Mesothelial cell of epicardium (in vitro differentiated cells): ENCODE measurements at places on chromosomes 12 and 14.

DNA sequence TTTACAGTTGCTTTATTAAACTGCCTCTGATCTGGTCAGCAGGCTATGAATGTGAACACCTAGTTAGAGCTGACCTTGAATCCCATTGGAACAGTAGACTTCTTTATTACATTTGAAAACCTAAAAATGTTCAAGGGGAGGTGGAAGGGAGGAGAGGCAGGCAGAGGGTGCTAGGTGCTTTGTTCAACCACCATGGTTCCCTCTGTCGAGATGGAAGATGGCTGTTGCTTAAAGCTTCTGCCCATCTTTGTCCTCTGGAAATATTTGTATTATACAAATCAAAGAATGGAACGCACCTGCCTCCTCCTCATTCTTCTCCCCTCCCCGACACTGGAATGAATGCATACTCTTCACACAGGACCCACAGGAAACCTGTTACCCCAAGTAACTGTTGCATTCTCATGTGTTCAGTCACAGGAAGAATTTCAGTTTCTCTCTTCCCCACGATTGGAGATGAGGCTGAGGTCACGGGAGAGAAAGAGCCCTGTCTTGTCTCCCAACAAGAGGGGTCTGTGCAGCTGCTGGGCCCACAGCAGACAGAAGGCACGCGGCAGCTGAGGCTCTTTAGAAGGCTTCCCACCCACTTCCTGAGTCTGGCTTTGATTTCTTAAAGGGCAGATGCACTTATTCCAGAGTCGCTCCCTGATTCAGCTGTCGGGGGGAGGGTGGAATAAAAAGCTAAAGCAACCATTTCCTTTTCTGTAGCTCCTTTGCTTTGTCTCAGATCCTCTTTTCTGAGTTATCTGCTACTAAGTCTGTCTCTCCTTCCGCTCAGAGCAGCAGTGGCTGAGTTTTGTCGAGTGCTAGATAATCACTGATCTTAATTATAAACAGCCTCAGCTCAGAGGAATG is 217.9 kb upstream of the BTG1 start:
- peaks cover 23% of the 10 kb centered on the region for H3K4me1 ChIP-seq
- H3K4me3 ChIP-seq: no peak overlapping the region
- peak overlapping the region; percentile 26 for H3K27ac ChIP-seq
- H3K36me3 ChIP-seq: no peaks in the 10 kb centered on the region

- DNase-seq: no peak
- H3K27ac ChIP-seq: no peak overlapping the region
- no peaks in the 10 kb centered on the region for H3K4me1 ChIP-seq
- H3K27me3 ChIP-seq: no peaks in the 10 kb centered on the region
- H3K36me3 ChIP-seq: no peaks in the 10 kb centered on the region
- no peak overlapping the region for H3K4me3 ChIP-seq
Observed at GRCh38 chr14:39841088-39841487, 408.9 kb upstream of the FBXO33 start.

GRCh38 chr12:117680312-117680711 is 288.5 kb downstream of the KSR2 start:
- H3K4me1 ChIP-seq: peaks cover 8% of the 10 kb centered on the region
- H3K27ac ChIP-seq: no peak overlapping the region
- DNase-seq: no peak

DNA sequence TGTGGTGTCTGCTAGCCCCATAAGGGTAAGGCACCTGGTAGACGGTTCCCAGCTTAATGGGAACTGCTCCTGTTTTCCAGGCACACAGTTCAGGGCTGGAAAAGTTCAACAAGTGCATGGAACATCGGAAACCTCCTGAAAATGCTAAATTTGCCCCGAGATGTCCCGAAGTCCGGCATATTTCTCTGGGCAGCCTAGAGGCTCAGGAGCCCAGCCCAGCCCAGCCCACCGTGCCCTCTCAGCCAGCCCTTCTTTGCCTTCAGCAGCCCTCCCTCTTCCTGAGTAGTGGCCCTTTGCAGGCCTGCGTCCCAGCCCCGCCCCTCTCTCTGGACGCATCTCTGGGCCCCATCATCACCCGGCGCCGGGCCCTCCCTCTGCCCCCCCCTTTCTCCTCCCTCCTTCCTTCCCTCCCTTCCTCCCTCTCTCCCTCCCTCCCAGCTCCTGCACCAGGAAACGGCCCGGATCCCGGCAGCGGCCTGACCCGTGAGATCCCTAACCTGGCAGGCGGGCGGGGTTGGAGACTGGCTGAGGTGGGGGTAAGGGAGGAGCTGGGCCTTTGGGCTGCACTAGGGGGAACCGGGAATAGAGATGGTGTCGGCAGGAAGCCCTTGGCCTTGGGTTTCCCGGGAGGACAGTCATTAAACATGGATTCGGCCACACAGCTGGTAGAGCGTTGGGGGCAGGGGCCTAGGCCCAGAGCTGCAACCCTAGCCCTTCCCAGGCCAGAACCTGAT is at the start of gene BCL2L2:
Gene BCL2L2 (plus strand): TSS at position 422 of the 734 bp plus-strand sequence. CDS start 935 bp downstream, outside the sequence.
- H3K27me3 ChIP-seq: no peaks in the 10 kb centered on the region
- peak within 1 kb of the TSS; percentile 95 for H3K4me3 ChIP-seq
- peak within 1 kb of the TSS; percentile 94 for H3K27ac ChIP-seq
- H3K4me1 ChIP-seq: peaks cover 31% of the 10 kb centered on the region

DNA sequence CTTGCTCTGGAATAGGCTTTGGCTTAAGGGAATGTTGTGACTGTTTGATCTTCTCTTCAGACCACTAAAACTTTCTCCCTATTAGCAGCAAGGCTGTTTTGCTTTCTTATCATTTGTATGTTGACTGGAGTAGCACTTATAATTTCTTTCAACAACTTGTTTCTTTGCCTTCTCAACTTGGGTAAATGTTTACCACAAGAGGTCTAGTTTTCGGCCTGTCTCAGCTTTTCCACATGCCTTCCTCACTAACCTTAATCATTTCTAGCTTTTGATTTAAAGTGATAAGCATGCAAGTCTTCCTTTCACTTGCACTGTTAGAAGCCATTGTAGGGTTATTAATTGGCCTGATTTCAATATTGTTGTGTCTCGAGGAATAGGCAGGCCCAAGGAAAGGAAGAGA is 126.7 kb upstream of the AEBP2 start:
- no peak for DNase-seq
- no peaks in the 10 kb centered on the region for H3K4me1 ChIP-seq
- no peak overlapping the region for H3K27ac ChIP-seq
- peaks cover 3% of the 10 kb centered on the region for H3K36me3 ChIP-seq

DNA sequence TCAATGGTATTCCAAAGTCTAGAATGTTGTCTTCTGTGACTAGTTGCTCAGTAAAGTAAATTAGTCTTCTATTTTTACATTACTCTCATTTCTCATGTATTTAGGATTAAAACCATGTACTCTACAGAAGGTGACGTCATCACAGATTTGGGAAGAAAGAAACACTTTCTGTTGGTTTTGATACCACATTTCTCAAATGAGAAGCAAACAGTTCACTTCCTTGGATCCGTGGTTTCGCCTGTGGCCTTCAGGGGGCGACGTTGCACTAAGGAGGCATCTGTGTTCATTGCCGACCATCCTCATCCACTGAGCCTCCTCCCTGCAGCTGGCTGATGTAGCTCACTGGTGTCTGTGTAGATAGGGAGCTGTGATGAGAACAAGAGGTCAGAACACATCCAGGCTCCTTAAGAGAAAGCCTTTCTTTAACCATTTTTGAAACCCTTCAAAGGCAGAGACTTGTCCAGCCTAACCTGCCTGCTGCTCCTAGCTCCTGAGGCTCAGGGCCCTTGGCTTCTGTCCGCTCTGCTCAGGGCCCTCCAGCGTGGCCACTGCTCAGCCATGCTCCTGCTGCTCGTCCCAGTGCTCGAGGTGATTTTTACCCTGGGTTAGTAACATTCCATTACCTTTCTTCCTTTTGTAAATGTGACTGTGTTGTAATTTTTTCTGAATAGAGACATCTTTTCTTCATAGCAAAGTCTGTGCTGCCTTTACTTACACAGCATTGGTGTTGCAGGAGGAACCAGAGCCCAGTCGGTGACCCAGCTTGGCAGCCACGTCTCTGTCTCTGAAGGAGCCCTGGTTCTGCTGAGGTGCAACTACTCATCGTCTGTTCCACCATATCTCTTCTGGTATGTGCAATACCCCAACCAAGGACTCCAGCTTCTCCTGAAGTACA is 220.6 kb upstream of the OR4E1 start:
- DNase-seq: no peak
- no peaks in the 10 kb centered on the region for H3K36me3 ChIP-seq
- peaks cover 12% of the 10 kb centered on the region for H3K27me3 ChIP-seq
- no peak overlapping the region for H3K4me3 ChIP-seq

GRCh38 chr12:97292588-97292987 is 170.0 kb upstream of the RMST start:
- H3K27me3 ChIP-seq: no peaks in the 10 kb centered on the region
- no peak overlapping the region for H3K27ac ChIP-seq
- no peak for DNase-seq
- no peaks in the 10 kb centered on the region for H3K4me1 ChIP-seq
- H3K4me3 ChIP-seq: no peak overlapping the region

- H3K27ac ChIP-seq: peak overlapping the region; percentile 25
- peak overlapping the region; percentile 85 for H3K4me3 ChIP-seq
- H3K36me3 ChIP-seq: no peaks in the 10 kb centered on the region
- peaks cover 18% of the 10 kb centered on the region for H3K4me1 ChIP-seq
- no peak for DNase-seq
Observed at GRCh38 chr14:58151133-58152013, 640 bp downstream of the ARMH4 start.

DNA sequence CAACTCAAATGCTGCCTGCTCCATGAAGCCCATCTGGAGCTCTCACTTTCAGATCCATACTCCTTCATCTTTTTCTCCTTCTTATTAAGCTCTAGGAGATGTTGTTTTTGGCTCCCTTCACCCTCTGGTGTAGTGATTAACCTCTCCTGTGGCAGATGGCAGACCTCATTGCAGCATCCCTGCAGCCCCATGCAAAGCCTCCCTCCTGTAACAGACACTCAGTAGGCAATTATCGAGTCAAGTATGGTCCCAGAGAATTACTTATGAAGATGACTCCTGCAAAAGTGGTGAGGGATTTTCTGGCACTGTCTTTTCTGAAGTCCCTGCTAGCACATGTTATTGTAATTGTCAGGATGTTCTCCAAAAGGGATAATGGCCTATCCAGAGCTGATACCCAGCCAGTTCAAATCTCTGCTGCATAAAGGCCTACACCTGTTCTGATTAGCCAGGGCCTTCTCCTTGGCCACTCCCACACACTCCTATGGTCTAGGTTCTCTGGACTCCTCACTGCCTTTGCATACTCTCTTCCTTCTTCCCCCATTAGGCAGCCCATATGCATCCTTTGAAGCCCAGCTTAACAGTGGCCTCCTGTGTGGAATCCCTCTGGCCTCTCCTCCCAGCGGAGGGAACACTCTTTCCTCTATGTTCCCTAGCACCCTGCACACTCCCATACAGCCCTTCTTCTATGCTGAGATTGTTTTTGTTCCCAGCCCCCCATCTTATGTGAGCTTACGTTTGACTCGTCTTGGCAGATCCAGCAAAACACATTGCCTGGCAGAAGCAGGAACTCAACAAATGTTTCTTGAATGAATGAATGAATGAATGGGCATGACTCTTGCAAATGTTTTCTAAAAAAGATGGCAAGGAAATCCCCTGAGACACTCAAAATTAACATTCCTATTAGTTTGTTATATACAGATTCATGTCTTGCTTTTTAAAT is 43.9 kb upstream of the MDM1 start:
- peaks cover 37% of the 10 kb centered on the region for H3K4me1 ChIP-seq
- H3K36me3 ChIP-seq: no peaks in the 10 kb centered on the region
- H3K27ac ChIP-seq: no peak overlapping the region
- no peak overlapping the region for H3K4me3 ChIP-seq
- no peaks in the 10 kb centered on the region for H3K27me3 ChIP-seq

- DNase-seq: no peak
- peaks cover 6% of the 10 kb centered on the region for H3K36me3 ChIP-seq
- H3K27me3 ChIP-seq: no peaks in the 10 kb centered on the region
- H3K27ac ChIP-seq: peak overlapping the region; percentile 81
- no peak overlapping the region for H3K4me3 ChIP-seq
Observed at GRCh38 chr12:93783832-93784231, 106.7 kb downstream of the CRADD start.

- no peak overlapping the region for H3K4me3 ChIP-seq
- no peak overlapping the region for H3K27ac ChIP-seq
- DNase-seq: no peak
- H3K36me3 ChIP-seq: no peaks in the 10 kb centered on the region
Observed at GRCh38 chr14:90700933-90701776, 115.1 kb downstream of the TTC7B start.

GRCh38 chr12:64556231-64556630 is 54.1 kb upstream of the RASSF3 start:
- no peaks in the 10 kb centered on the region for H3K36me3 ChIP-seq
- no peak overlapping the region for H3K27ac ChIP-seq
- H3K4me1 ChIP-seq: peaks cover 7% of the 10 kb centered on the region
- no peak overlapping the region for H3K4me3 ChIP-seq
- DNase-seq: no peak

GRCh38 chr12:9732921-9733461 is at the start of gene CLECL1:
TSS of gene CLECL1 (minus strand) at chr12:9733097.
- no peaks in the 10 kb centered on the region for H3K36me3 ChIP-seq
- H3K27me3 ChIP-seq: no peaks in the 10 kb centered on the region
- no peak within 1 kb of the TSS for H3K4me3 ChIP-seq
- no peak within 1 kb of the TSS for H3K27ac ChIP-seq

DNA sequence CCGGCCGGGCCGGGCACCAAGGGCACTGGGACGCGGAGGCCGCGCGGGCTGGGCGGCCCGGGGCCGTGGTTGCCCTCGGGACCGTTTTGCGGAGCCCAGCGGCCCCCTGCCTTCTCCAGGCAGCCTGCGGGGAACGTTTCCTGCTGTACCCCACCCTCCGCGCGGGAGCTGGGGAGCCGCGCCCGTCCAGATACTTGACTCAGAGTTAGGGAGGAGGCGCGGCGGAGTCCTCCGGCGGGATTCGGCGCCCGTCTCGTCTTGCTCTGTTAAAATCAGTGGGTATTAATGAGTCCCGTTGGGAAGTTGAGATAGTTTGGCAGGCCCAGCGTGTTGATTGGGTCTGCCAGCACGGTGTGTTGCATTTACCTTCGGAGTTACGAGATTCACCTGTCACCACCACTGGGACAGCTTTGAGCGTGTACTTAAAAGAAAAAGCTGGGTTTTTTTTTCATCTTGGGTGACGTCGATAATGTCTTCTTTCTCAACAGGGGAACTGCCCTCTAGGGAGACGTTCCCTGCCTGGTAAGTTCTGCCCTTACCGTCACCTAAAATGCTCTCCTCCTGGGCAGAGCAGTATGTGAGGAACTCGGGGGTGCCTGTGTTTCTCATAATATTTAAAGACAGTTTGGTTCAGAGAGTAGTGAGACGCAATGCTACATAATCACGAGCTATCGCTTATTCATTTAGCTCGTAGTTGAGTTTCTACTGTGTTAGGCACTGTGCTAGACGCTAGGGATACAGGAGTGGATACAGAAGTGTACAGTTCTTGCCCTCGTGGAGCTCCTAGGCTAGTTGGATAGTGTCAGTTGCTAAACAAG is 596 bp downstream of the DLST start:
- peak overlapping the region; percentile 100 for H3K4me3 ChIP-seq
- DNase-seq: peak; percentile 62
- H3K27me3 ChIP-seq: no peaks in the 10 kb centered on the region
- H3K4me1 ChIP-seq: peaks cover 33% of the 10 kb centered on the region
- H3K36me3 ChIP-seq: no peaks in the 10 kb centered on the region

DNA sequence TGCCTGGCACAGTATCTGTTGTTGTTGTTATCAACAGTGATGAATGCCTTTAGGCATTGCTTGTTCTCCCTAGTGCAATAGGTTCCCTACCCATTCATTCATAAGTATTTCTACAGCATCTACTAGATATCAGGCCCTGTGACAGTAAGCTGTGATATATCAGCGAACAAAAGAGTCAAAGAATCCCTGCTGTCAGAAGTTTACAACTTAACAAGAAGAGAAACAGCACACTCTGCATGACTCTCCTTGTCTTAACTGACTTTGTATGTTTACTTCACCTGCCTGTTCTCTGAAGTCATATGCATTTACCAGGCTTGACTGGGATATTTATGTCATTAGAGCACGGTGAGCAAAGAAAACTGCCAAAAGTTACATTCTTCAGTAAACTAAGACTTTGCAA is 452.2 kb upstream of the RPL10L start:
- DNase-seq: no peak
- no peak overlapping the region for H3K4me3 ChIP-seq
- H3K36me3 ChIP-seq: no peaks in the 10 kb centered on the region
- no peaks in the 10 kb centered on the region for H3K4me1 ChIP-seq
- H3K27me3 ChIP-seq: peaks cover 13% of the 10 kb centered on the region
- H3K27ac ChIP-seq: no peak overlapping the region
